ENCODE measurements at places on chromosomes 13 and 19.

DNA sequence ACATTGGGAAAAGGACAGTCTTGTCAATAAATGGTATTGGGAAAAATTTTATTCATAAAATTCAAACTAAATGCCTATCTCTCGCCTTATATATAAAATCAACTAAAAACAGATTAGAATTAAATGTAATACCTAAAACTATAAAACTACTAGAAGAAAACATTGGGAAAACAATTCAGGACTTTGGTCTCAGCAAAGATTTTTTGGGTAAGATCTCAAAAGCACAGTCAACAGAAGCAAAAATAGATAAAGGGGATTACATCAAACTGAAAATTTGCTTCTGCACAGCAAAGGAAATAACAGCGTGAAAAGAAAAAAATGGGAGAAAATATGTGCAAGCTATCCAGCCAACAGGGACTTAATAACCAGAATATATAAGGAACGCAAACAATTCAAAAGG, 24.3 kb upstream of the ZC3H13 start:
- no peak for DNase-seq

- no peak for DNase-seq
Observed at GRCh38 chr13:37596805-37597204, 1.8 kb downstream of the POSTN start.

- DNase-seq: peak; percentile 32
Observed at GRCh38 chr13:36815062-36815461, 4.0 kb upstream of the RFXAP start.

GRCh38 chr13:24281188-24282008, 28.0 kb upstream of the C1QTNF9 start:
- no peak for DNase-seq
